Fibroblast of pulmonary artery (primary cell): ENCODE measurements at places on chromosomes 2 and 18.

DNA sequence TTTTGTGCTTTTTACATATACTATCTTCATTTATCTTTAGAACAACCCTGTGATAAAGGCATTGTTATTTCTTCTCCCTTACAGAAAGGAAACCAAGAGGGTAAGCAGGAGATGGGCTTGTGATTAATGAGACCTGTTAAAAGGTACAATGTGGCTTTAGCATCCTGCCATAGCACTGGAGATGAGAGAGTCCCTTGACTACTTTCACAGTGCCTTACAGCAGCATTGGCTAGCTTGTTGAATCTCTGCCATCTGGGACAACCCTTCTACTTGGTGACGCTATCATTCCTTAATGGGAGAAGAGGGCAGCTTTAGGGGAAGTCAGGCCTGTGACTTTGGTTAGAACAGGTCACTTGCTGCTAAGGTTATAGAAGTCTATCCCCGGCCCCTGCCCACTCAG, 68.1 kb upstream of the LYPD6B start:
- DNase-seq = no peak

DNA sequence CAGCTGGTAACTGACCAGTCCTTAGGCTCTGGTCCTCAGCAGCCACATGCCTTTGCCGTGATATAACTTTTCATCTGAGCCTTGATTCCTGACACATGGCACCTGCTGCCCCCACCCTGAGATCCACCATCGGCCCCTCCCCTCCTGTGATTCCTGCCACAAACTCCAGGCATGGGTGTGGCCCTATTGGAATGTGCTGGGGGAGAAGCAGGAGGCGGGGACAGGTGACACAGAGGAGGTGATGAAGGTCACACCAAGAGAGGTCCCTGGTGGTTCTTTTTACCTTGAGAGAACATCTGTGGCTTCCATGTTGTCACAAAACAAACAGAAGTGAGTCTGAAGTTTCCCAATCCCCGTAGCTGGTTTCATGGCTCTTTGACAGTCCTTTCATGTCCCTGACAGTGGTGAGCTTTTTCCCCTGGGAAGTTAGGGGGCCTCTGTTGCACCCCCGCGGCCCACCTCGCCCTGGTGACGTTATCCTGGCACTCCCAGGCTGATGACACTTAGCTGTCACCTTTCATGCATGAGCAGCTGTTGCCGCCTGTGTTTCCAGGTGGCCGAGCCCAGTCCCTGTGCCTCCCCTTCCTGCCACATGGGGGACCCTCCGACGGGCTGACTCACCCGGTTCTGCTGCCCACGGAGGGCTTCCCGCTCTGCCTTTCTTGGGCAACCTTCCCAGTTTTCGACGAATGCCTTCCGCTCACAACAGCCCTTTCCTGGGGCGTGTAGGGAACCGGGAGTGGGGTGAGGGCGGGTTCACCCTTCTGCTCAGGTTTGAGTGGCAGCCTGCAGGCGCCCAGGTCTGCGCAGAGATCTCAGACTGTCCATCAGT, 66.3 kb upstream of the GLI2 start:
- DNase-seq = peak; percentile 73

GRCh38 chr2:122960759-122961641, 1064.1 kb upstream of the CNTNAP5 start:
- DNase-seq = peak; percentile 94

GRCh38 chr2:45458909-45459563, 152.0 kb downstream of the SRBD1 start:
- DNase-seq = peak; percentile 75

DNA sequence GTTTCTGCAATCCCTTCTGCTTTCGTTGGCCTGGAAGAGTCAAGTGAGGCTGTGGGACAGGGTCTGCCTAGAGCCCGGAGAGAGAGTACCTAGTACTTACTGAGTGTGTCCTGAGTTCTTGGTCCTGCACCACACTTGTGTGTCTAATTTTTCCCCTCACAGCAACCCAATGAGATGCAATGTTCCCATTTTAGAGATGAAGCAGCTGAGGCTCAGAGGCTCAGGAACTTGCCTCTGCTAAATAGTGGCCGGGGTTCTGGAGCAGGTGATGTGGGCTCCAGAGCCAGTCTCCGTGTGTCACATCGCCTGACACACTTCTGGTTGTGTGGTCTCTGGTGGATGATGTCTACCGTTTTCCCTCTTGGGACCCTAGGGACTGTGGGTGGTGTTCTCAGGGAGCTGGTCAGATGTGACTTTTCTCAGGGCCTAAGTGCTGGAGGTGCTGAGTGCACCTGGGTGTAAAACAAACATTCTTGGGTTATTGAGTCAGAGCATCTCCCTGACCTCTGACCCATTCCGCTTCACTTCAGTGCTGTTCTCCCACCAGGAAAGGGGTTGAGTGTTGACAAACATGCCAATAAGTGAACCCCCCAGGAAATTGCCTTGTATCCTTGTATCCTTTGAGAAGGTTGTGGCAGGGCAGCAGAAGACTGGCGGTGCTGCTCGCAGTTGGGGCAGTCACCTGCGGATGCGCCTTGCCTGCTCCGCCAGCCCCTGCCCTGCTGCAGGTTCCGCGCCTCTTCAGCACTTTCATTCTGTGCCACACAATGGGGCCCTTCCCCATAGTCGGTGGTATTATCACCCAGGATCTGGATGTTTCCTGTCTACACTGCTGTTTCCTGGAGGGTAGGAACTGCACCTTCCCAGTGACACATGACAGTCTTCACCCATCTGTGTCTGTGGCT, 32.1 kb downstream of the HK2 start:
- DNase-seq = no peak

DNA sequence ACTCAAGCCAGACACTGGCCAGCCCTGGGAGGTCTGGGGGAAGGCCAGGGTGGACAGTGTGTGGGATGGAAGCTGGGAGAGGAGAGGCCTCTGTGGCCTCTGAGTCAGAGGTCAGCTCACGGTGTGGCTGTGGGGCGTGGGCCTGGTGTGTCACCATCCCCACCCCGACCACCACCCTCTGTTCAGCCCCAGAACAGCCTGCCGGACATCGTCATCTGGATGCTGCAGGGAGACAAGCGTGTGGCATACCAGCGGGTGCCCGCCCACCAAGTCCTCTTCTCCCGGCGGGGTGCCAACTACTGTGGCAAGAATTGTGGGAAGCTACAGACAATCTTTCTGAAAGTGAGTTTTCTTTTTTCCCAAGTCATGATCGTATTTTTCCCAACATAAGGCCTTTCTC, 110.5 kb downstream of the DYSF start:
- DNase-seq = no peak

DNA sequence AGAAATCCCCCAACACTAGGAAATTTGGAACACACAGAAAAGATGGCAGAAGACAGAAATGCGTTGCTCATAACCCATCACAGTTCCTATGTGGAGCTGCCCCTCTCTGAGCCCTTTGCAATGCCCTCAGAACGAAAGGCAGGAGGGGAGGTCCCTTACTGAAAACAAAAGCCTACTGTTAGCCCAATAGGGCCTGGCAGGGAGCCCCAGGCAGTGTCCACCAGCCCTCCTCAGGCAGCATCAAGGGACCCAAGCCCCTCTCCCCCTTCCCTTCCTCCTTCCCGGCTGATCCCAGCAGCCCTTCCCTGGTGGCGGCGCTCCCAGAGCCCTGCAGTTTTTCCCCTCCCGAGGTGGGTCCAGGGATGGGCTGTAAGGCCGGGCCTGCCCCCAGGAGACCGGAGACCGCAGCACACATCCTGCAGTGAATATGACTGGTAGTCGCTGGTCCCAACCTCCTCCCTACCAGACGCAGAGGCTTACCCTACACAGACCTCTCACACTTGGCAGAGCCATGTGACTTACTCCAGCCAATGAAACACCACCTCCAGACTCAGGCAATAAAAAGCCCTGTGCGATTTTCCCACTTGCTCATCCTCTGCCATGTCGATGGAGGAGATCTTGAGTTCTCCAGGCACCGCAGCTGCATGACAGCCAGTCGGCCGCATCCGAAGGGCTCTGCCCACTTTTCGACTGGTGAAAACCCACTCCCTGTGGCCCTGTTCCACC, 19.4 kb upstream of the DUSP2 start:
- no peak for DNase-seq

DNA sequence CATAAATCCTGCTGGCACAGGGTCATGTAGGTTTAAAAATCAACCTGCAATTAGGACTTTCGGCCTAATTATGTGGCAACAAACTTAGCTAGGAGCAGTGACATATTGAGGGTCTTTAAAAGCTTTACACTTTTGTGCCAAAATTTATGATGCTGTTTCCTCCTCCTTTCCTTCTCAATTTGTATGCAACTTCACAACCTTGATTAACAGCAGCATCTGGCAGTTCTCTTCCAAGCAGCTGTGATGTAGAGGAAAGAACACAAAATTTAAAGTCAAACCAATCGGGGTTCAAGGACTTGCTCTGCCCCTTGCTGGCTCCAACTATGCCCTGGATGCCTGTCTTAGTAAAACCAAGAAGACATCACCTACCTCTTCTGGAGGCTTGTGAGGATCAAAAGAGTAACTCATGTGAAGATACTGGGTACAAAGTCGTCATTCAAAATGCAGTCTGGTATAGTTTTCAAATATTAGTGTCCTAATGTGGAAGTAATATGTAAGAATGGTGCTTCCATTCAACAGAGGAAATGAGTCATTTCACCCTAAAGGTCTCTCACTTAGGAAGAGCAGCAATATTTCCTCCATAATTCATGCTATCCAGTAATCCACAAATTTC, 94.7 kb downstream of the ANKRD44 start:
- peak; percentile 51 for DNase-seq

DNA sequence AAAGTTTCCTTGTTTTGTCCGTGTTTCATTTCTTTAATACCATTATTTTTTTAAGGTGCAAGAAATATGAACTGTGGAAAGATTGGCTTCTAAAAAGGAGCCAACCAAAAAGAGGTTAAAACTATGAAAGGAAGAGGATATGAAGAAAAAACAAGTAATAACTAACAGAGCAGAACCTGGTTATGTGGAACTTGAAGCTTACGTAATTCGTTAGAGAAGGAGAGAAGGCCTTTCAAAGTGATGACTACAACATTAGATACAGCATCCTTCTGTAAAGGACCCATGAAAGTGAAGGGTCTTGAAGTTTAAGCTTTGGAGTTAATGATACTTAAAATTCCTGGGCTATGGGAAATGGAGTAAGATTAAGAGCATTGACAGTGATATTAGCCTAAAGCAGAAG, 84.5 kb downstream of the ANKRD12 start:
- DNase-seq = no peak

DNA sequence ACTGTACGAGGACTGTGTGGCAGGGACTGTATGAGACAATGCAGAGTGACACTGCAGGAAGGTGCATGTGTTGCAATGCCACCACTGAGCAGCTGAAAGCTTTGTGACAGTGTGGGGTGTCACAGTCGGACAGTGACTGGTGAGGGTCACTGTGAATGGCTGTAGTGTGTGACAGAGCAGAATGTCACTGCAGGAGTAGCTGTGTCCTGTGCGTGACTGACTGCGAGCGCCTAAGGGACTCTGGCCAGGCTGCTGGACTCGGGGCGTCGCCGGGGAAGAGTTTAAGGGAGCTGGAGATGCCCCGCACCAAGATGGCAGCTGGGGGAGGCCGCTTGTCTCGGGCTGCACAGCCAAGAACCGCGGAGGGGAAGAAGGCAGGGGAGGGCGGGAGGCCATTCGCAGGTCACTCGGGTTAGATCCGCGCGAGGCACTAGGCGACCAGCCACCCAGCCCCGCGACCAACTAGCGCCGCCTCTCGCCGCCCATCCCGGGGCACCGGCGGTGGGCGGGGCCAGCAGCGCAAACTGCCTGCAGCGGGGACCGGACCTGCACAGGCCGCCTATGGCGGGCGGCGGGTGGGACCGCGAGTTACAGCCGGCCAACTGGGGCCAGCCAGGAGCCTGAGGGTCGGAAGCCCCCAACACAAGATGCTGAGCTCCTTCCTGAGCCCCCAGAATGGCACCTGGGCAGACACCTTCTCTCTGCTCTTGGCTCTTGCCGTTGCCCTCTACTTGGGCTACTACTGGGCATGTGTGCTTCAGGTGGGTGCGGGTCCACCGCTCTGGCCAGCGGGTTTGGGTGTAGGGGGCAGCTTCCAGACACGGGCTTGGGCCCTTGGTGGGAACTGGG, at the start of gene ABHD1:
Gene ABHD1, plus strand, starts transcription at position 514 of the 849 bp plus-strand sequence. Its CDS starts 134 bp downstream, at position 648.
- no peak for DNase-seq

GRCh38 chr2:126659562-126660467, 3.9 kb downstream of the GYPC start:
- no peak for DNase-seq

GRCh38 chr18:75107931-75108276, 101.0 kb downstream of the PTGR3 start:
- no peak for DNase-seq

DNA sequence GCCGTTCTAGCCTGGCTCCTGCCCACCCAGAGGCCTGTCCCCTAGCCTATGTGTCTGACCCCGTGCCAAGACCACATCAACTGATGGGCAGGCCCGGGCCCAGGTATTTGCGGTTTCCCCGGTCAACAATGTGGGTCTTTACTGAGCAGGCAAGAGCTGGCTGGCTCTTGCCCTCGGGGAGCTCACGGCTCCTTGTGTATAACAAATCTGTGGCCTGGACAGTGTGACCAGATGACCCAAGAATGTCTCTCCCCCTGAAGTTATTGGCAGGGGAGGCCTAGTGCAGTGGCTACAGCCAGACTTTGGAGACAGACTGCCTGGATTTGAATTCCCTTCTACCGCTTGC, 179.6 kb downstream of the KLHL29 start:
- DNase-seq = no peak

DNA sequence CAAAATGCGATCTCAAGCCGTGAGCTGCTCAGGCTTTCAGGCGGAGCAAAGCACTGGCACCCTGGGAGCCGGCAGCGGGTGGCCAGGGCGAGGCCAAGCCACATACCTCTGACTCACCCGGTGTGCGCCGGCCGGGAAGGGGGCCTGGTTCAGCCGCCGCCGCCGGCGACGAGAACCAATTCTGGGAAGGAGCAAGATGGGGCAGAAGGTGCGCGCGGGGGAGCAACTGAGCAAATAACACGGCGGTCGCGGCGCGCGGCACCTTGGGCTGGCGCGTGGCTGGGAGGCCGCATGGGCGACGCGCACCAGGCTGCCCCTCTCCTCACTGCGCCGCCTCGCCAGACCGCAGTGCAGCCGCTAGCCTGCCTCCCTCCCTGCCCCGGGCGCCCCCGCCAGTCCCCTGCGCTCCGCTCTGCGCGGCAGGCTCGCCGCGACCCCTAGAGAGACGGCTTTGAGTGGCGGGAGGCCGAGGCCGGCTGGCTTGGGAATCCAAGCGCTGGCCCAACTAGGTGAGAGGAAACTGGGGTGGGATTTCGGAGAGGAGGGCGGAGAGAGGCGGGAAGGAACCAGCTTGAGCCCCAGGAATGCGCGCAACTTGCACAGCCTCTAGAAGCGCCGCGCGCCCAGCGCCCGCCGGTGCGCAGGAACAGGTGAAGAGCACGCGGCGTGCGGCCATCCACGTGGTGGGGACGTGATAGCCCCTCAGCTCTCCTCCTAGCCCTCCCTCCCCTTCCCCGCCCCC, 3.2 kb downstream of the NRP2 start:
- DNase-seq = peak; percentile 47

DNA sequence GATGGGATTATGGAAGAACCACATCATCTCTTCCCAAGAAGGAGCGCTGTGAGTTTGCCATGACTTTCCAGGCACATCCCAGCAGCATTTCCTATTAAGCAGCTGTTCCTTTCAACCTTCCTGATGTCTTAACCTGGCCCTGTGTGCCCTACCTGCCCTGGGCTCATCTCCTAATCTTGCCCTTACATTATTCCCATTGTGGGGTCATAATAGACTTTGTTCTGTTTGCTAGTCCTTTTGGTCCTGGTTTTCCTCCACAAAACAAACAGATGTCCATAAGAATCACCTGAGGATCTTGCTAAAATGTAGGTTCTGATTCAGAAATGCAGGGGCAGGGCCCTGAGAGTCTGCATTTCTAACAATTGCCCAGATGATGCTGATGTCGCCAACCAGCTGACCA, 38.6 kb upstream of the TANK start:
- no peak for DNase-seq
